ENCODE measurements at places on chromosomes 12 and 14.

GRCh38 chr12:99130808-99131553, 485.9 kb downstream of the APAF1 start:
- DNase-seq = no peak

DNA sequence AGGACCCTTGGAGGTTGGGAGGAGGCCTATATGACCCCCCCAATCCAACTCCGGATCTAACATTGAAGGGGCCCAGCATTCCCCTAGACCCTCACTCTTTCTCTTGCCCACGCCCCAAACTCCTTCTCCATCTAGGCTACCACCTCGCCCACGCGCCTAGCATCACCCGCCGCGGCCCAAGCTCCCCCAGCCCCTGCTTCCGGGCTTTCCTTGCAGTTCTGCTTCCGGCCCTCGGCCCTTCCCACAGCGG, 445 bp downstream of the CERS5 start:
- DNase-seq = no peak

GRCh38 chr14:92497391-92497790, 16.2 kb upstream of the RIN3 start:
- no peak for DNase-seq

DNA sequence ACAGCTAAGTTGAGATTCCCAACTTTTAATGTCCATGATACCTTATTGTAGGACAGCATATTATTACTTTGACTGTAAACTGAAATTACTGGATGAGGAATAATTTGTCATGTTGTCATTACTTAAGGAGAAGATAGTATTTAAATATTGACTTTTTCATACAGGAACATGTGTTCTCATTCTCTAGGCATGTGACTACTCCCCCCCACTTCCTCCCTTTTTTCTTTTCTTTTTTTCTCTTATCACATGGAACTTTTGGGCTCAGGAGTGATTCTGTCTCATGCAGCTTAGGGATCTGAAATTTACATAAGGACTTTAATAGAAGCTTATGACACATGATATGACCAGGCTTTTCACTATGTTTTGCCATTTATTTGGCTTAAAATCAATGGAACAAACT, 127.7 kb upstream of the SLCO1C1 start:
- no peak for DNase-seq

GRCh38 chr14:71720978-71721624, 211.1 kb upstream of the RGS6 start:
- DNase-seq = no peak

DNA sequence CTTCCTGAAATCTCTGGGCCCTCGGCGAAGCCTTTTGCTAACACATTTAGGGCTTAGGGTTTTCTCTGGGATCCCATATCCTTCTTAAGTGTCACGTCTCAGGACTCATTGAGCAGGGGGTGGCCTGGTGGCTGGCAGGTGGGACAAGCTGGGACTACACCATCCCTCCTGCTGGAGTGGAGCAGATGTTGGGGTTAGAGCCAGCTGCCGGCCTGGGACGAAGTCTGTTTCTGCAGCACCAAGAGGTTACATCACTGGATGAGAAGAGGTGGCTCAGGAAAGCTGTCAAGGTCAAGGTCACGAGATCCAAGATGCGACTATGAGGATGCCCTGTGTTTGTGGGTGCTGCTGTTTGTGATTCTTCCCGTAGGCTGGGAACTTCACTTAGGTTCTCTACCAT, 16.3 kb downstream of the SMCO2 start:
- DNase-seq = no peak

GRCh38 chr14:25607192-25607591, 557.2 kb upstream of the STXBP6 start:
- no peak for DNase-seq
